Globus pallidus (tissue), 1 donor: ENCODE measurements at places on chromosomes 7 and 10.

DNA sequence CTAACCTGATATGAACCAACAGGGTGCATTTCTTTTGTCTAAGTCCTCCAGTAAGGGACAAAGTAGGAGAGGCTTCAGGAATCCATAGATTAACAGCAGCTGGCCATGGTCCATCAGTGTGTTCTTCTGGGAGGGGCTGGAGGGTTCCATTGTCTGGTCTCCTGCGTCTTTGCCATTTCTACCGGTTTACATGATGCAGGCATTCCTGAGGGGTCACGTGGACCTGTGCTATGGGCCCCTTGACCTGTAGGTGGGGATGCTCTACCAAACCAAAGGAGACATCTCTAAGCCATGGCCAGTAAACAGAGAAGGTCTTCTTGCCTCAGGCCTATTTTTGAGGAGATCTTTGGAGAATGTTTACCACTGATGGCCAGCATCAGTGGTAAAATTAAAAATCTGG lies 28.7 kb upstream of the HABP2 start:
- DNase-seq = no peak

DNA sequence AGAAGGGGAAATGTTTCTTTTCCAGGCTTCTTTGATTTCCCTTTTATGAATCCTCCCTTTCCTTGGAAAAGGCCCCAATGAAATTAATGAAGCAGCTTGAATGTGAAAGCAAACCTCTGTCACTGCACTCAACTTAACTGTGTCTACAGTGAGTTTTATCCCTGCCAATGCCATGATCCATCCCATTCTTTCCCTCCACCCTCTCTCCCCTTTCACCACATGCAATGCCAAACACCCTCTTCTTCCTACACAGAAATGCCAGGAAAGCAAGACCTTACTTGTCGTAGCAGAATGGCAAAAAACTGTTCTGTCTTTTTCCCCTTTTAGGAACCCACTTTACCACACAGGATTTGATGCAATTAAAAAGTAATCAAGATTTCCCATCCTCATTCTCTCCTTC lies 47.3 kb upstream of the TRIL start:
- DNase-seq = no peak

DNA sequence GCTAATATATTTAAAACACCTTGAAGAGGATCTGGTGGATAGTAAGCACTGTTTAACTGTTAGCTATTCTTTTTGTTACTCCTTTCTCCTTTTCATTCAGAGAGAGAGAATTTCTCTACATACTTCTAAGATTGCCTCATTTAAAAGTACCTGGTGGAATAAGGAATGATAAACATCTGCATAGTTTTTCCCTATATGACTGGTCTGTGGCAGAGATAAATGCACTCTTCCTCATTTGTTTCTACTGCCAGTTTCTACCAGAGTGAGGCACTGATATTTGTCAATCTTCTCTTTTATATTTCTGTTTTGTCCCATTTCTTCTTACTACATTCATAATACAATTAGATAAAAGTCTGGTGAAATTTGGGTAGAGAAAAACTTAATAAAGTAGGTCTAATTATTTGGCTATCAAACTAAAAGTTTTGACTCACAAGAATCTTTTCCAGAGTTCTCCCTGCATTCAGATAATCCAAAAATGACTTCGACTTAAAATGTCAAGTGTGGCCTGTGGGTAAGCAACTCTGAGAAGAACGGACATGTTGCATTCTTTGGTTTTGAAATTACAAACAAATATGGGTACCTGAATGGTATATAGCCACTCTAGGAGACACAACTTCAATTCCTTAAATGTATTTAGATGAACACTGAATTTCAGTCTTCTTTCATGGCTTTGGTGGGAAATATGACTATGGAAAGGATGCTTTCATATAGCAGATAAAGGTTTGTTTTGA lies 38.8 kb downstream of the RNLS start:
- no peak for DNase-seq

GRCh38 chr10:44965651-44966097 lies 6.1 kb downstream of the RASSF4 start:
- DNase-seq = no peak

DNA sequence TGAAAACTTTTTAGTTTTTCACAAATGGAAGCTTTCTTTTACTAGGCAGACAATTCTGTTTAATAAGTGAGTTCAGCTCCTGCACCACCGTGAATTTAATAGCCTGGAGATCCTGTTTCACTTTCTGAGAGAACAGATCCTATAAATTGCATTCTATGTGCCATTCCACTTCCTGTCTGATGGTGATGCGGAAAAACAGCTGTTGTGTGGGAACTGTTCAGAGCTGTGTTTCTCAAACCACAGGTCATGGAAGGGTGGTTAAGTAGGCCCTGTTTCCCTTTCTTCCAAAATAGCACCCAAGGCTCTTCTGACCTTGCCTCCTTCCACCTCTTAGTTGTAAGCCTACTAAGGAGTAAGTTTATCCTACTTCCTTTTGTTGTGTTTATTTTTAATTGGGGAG lies 97.2 kb upstream of the DKK1 start:
- DNase-seq = peak; percentile 29

GRCh38 chr7:105530126-105530525 lies 1.9 kb upstream of the RINT1 start:
- no peak for DNase-seq

- DNase-seq = no peak
Observed at GRCh38 chr7:69553190-69553589, 45.1 kb upstream of the AUTS2 start.

DNA sequence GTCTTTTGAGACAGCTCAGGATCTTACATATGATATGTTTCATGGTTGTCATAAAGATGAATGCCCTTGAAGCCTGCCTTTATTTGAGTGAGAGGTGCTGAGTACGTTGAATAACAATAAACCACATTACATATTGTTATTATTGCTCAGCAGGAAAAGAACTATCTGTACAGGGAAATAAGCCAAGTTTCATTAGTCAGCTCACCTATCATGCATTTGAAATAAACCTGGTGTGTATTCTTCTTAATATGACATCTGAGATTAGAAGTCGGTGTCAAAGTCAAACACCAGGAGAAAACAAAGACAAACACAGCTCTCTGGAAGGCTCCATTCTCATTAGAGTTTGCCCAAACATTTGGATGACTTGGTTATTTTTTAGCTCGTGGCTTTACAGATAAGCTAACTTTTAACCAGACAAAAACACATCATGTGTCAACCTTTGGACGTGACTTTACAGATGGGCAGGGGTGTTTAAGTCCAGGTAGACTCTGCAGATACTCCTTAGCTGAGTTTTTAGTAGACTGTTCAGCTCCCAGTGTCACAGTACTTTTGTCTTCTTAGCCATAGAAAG lies 71.2 kb upstream of the AOAH start:
- no peak for DNase-seq

GRCh38 chr7:85474234-85474633 lies 287.4 kb upstream of the SEMA3D start:
- no peak for DNase-seq

- DNase-seq = no peak
Observed at GRCh38 chr7:11252705-11253272, 279.1 kb downstream of the PHF14 start.

- no peak for DNase-seq
Observed at GRCh38 chr7:29033584-29033983, 75.5 kb upstream of the TRIL start.

- DNase-seq = no peak
Observed at GRCh38 chr10:27723436-27723835, 22.2 kb downstream of the MKX start.

DNA sequence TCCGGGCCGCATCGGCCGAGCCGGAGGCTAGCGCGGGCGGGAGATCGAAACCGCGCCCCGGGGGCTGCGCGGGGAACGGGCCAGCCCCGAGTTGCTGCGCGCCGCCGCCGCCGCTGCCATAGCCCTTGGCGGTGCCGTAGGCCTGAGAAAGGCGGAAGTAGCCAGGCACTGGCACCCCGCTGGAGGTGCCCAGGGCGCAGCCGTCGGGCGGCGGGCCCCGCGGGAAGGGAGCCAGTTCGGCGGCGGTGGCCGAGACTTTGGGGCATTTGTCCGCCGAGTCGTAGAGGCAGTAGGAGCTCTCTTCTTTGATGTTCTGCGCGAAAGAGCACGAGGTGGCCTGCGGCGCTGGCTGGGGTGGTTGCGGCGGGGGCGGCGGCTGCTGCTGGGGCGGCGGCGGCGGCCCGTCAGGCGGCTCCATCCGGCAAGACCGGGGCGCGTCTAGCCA lies 587 bp downstream of the HOXA10 start:
- no peak for DNase-seq

- no peak for DNase-seq
Observed at GRCh38 chr10:29034592-29034991, 254.3 kb upstream of the LYZL1 start.

DNA sequence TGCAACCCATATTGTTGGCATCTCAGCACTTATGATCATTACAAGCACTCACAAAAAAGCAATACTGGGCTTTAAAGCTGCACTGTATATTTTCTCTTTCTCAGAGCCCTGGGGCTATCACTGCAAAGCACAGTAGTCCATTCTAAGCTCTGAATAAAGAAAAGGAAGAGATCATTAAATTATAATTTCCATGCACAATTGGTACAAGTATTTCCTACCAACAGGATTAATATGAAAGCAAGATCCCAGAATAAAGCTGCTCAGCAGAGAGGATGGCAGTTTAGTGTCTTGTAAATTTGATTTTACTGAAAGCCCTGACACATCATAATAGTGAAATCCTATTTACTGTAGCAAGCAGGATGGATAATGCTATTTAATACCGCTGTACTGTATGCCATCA lies 205.3 kb downstream of the CHCHD3 start:
- no peak for DNase-seq

DNA sequence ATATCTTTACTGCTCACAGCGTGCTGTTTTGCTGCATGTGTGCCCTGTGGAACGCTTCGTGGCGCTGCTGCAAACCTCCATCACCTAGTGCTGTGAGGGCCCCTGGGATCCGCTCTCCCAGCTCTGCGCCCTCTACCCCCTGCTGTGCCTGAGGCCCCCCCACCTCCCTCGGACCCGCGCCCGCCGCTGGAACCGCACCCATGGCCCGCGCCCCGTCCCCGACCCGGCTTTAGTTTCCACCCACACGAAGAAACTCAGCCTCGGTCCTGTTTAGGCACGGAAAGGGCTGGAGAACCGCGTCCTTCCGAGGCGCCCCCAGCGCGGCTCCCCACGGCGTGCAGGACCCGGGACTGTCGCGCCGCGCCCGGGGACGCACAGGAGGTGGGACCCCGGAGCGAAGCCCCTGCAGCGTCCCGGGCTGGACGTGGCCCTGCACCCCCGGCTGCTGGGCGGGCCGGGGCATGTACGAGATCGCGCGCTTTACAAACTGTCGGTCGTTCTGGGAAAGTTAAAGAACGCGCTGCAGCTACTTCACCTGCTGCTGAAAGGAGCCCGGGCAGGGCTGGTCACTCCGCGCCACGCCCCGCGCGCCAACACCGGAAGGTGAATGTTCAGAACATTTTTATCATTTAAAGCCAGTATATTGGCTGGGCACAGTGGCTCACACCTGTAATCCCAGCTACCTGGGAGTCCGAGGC lies 54.3 kb downstream of the BMS1 start:
- no peak for DNase-seq

DNA sequence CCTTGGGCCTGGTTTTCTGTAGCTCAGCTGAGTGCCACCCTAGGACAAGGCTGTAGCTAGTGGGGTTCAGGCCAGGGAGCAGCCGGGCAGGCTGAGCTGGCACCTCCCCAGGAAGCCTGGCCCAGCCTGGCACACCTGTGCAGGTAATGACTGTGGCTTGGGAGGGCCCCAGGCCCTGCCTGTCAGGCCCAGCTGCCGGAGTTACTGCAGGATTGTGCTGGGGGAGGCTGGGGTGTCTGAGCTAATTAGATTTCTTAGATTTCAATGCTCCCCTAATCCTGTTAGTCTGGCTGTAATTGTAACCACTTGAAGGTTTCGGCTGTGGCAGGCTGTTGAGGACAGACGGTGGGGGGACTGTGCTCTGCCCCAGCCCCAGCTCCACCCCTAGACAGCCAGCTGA lies 6.0 kb downstream of the ZMIZ1 start:
- DNase-seq = no peak

GRCh38 chr10:130867446-130868194 lies 443.9 kb downstream of the TCERG1L start:
- no peak for DNase-seq

DNA sequence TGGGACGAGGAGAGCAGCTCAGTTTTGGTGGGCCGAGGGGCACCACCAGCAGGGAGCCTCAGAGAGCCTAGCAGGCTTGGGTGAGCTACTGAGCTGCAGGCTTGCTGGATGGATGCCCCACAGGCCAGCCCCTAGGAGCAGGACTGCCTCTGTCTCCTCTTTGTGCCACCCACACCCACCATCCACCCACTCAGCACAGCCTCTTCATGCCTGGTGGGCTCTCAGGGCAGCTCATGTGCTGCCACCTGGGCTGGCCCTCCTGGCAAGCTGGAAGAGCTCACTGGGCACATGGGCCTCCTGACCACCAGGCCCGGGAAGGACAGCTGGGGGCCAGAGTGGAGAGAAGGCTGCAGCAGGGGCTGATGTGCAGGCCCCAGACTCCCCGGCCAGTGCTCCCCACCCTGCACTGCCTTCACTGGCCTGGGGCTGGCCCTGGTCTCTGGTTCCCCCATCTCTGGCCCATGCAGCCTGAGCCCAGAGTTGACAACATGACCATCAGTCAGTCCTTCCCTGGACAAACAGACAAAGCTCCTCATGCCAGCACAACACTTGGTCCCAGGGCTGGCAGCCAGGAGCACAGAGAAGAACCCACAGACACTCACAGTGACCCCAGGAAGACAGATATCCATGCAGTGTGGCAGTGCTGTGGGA lies 8.2 kb downstream of the RASGEF1A start:
- DNase-seq = no peak

GRCh38 chr10:62895063-62895462 lies 78.9 kb upstream of the EGR2 start:
- DNase-seq = no peak

- no peak for DNase-seq
Observed at GRCh38 chr7:12299367-12299766, 88.3 kb downstream of the TMEM106B start.

DNA sequence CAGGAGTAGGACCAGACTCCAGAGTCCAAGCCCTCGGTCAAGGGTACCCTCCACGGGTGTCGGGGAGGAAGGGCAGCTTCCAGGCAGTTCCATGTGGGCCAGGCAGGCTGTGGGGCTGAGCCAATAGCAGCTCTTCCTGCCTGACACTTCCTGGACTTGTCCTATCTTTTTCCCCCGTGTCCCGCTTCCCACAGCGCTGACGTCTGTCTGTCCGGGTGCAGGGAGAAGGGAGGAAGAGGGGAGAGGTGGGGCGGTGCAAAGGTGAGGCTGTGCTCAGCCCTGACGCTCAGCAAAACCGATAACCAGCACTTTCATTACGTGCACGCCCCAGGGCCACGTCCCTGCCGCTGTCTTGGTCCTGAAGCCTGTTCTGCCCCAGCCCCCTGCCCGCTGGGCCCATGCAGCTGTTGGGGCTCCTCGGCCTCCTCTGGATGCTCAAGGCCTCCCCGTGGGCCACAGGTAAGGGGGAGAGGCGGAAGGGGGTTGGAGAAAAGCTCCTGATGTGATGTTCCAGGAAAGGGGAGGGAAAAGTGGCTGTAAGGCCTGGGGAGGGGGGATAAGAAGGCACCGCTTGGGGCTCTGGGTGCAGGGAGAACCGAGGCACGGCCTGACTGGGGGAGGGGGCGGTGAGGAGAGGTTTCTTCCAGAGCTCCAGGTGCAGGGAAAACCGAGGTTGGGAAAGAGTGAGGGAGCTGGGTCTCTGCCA lies at the start of gene MUC3A:
MUC3A (plus strand) TSS at position 308 of the 706 bp plus-strand sequence; CDS start at position 399, 91 bp downstream.
- no peak for DNase-seq
